ENCODE measurements at places on chromosomes 6 and 20.

DNA sequence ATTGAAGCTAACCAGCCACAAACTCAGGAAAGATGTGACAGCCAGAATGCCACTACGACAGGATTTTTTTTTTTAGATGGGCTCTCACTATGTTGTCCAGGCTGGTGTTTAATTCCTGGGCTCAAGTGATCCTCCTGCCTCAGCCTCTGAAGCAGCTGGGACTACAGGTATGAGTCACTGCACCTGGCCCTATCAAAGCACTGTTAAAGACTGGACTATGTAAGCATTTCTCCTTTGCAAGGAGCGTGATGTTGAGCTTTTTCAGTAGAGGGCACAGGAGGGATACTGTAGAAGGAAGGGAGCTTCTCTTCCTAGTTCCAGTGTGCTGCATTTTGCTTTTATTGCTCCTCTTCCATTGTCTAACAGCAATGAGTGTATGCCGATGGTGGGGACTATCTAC lies 35.8 kb downstream of the ZBTB9 start:
- no peak for DNase-seq

- peak; percentile 79 for DNase-seq
Measured at GRCh38 chr20:32325706-32326503, 32.2 kb upstream of the ASXL1 start.

GRCh38 chr20:5002077-5002413 lies 735 bp upstream of the SLC23A2 start:
- no peak for DNase-seq

DNA sequence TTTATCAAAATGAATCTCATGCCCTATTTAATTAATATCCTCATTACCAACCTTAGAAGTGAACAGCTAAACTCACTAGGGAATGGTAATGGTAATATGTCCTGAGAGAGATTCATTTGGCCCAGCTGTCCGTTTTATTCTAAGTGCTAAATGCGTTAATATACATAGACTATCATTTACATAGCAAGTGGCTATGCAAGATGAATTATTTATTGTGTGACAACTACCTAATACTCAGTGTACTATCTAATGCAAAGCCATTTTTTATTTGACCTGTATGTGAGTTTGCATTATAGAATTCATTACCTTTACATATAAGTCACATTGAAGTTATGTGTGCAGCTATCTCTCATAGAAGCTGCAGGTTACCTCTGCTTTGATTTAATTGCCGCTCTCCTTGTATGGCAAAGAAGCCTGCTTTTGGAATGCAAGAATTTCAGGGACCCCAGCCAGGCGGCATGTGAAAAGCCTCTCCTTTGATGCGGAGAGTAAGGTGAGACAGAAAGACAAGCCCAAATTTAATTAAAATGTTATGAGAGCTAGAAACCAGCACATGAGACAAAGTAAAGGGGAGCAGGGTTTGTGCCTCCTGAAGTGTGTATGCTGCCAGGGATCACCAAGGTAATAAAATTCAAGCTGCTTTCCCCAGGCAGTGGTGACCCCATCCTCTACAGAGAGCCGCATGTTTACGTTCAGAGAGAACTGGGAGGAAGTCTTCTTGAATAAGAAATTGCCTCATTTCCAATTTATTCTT lies 693.0 kb upstream of the MAP3K7 start:
- no peak for DNase-seq

DNA sequence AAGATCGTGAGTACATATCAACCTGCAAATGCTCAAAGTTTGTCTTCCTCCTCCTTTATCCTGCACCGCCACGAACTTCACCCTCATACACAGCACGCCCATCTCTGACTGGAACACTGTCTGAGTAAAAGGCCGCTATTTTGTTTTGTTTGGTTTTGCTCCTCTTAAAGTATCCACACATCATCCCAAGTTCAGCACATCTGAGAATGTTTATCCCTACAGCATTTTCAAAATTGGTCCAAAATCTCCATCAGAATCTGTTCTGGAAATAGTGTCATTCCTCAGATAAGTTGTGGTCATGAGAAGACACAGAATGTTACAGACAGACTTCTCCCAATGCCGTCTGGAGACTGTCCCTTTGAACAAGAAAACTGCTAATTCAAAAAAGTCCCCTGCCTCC lies 251.6 kb upstream of the ARID1B start:
- no peak for DNase-seq

GRCh38 chr20:48827855-48828733 lies at the start of gene PREX1:
PREX1 (minus strand) TSS chr20:48827999; CDS start chr20:48827860, 139 bp downstream.
- DNase-seq: no peak

- peak; percentile 53 for DNase-seq
Measured at GRCh38 chr6:134787261-134787877, 162.5 kb downstream of the ALDH8A1 start.

DNA sequence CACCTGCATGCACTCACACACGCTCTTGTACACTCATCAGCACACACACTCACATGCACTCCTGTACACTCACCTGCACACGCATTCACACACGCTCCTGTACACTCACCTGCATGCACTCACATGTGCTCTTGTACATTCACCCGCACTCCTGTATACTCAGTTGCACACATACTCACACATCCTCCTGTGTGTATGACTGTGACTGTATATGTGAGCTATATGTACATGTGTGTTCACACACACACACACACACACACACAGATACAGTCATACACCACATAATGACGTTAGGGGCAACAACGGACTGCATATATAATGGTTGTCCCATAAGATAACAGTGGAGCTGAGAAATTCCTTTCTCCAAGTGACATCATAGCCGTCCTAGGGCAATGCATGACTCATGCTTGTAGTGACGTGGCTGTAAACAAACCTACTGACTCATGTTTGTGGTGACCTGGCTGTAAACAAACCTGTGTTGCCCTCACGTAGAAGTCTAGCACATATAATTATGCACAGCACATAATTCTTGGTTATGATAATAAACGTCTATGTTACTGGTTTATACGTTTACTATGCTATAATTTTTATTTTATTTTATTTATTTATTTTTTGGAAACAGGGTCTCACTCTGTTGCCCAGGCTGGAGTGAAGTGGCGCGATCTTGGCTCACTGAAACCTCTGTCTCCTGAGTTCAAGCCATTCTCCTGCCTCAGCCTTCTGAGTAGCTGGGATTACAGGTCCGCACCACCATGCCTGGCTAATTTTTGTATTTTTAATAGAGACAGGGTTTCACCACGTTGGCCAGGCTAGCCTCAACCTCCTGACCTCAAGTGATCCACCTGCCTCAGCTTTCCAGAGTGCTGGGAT lies 22.8 kb upstream of the TAF4 start:
- DNase-seq: peak; percentile 87

DNA sequence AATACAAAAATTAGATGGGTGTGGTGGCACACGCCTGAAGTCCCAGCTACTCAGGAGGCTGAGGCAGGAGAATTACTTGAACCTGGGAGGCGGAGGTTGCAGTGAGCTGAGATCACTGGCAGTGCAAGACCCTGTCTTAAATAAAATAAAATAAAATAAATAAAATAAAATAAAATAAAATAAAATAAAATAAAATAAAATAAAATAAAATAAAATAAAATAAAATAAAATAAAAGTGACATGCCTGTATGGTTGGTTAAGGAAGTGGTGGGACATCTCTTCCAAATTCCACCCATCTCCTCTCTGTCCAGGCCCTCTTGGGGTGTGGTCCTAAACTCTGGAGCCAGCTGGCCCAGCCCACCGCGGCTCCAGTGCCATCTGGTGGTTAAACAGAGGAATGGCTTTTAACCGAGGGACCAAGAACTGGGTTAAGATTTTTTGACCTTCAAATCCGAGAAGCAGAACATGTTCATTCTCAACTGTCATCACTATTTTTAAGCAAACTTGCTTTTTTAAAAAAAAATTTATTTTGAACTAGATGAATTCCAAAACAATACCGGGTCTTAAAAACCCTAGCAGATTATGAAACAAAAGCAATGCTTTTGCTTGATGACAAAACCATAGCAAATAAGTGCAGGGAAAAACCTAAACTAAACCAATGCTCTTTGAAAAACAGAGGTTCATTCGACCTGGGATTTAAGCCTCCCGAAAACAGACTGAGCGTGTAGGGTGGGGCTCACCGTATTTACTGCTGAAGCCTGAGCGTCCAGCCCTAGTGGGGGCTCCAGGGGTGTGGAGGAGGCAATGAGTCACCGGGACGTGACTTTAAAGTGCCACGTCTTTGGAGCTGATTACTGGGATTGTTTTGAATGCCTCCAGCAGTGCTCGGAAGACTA lies 68.8 kb downstream of the CDC5L start:
- no peak for DNase-seq

DNA sequence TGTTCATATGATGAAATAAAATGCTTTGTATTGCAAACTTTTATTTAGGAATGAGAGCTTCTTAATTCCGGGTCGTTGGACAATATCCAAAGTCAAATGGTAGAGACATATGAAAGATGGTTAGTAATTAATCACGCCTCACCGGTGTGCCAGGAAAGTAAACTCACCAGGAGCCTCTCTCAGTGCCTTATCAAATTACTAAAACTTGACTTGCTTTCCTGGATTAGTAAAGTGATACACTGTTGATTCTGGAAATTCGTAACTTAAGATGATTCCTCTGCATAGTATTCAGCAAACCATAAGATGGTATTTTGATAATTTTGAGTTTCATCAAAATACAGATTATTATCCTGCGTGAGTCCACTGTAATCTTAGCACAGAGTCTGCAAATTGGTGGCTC lies 115.2 kb downstream of the PAX1 start:
- DNase-seq: no peak

DNA sequence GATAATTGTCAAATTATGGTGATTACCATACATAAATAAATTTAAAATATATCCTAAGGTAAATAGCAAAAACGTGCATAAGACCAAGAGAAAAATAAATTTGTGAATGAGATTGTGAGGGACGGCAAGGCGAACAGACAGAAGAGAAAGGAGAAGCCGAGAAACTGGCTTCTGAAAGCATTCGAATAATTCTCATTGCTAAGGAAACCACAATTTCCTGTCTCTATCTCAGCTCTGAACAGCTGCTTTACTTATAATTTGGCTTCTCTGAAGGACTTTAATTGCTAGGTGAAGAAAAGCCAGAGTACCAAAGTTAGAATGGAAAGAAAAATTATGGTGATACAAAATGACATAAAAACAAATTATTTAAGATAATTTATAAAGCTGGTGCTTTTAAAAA lies 79.0 kb upstream of the RGS17 start:
- no peak for DNase-seq

GRCh38 chr20:15005300-15005986 lies 668.0 kb upstream of the FLRT3 start:
- no peak for DNase-seq

- DNase-seq: no peak
Measured at GRCh38 chr20:6410721-6411120, 287.9 kb upstream of the FERMT1 start.

- DNase-seq: no peak
Measured at GRCh38 chr20:23686046-23686750, 2.6 kb downstream of the CST4 start.

DNA sequence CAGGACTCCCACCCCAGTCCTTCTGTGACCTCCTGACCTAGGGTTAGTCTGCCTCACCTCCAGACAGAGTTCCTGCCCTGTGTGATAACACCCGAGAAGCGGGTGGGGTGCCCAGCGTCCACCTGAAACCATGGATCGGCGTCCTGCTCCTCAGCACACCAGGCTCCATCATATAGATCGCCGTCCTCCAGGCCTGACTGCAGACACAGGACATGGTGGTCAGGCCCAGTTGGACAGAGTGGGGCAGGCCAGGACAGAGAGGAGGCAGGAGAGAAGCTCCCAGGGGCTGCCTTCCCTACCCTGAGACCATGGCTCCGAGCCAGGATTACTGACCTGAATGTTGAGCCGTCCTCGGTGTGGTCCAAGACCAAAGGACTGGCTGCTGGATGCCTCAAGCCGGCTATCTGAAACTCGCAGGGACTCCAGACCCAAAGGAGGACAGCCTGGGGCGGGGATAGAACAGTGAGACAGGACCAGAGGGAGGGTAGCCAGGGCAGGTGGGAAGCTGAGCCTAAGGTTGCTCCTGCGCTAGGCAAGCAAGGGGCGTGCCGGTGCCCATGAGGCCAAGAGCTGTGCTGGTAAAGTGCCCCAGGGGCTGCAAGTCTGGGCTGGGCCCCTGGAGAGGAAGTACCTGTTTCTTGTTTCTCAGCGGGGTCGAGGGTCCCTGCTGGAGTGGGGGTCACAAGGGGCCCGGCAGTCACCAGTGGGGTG lies 2.2 kb downstream of the CPXM1 start:
- no peak for DNase-seq

DNA sequence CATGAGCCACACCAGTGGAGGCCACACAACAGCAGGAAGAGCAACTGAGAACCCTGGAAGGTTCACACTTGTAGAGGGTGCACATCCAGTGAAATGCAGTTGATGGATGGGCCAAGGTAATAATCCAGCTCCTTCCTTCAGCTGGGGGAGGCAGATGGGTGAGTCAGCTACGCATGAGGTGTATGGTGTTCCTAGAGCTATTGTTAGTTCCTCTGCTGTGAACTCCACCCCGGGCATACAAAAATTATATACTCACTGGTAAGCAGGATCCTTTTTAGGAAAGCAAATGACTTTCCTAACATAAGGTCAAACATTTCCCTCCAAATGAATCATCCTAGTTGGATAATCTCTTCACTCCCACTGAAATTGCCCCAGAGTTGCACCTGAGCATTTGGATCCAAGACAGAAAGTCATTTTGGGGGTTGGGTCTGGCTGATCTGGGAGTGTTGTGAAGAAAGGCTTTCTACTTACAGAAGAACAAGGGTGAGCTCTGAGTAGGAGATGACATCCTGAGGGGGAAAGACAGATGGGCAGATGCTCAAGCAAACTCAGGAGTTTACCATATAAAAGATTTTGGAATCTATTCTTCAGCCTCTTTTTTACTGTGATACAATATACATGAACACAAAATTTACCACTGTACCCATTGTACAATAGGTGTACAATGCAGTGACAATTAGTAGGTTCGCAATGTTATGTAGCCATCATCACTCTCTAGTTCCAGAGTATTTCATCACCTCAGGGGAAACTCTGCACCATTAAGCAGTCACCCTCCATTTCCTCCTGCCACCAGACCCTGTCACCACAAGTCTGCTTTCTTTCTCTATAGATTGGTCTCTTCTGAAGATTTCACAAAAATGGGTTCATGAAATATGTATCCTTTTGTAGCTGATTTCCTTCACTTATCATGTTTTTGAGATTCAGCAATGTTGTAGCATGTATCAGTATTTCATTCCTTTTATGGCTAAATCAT lies 11.1 kb downstream of the HLA-F start:
- no peak for DNase-seq

GRCh38 chr6:150546457-150546856 lies 53.2 kb upstream of the PLEKHG1 start:
- no peak for DNase-seq

DNA sequence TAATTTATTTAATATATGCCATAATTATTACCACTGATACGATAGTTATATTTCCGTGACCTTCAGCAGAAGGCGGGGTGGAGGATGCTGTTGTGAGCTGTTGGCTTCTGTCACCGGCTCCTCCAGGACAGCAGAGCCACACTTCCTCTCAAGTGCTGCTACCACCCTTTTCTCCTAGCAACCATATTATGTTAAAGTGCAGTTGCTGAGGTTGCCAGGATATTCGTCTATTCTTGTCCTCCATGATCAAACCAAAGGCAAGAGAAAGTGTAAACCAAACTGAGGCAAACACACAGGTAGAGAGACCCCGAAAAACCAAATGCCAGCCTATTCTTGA lies 27.8 kb downstream of the RGS17 start:
- no peak for DNase-seq

GRCh38 chr6:88048578-88048977 lies 937 bp downstream of the SPACA1 start:
- DNase-seq: no peak

GRCh38 chr6:34341481-34341971 lies 50.9 kb downstream of the NUDT3 start:
- peak; percentile 3 for DNase-seq

- DNase-seq: no peak
Measured at GRCh38 chr6:17622144-17622543, 22.0 kb downstream of the FAM8A1 start.

Measured in epithelial cell of prostate (primary cell).